NCI-H2107 (cell line): ENCODE measurements at places on chromosomes 11 and 22.

GRCh38 chr11:297051-297585 lies 2.2 kb downstream of the IFITM5 start:
- no peak for DNase-seq

DNA sequence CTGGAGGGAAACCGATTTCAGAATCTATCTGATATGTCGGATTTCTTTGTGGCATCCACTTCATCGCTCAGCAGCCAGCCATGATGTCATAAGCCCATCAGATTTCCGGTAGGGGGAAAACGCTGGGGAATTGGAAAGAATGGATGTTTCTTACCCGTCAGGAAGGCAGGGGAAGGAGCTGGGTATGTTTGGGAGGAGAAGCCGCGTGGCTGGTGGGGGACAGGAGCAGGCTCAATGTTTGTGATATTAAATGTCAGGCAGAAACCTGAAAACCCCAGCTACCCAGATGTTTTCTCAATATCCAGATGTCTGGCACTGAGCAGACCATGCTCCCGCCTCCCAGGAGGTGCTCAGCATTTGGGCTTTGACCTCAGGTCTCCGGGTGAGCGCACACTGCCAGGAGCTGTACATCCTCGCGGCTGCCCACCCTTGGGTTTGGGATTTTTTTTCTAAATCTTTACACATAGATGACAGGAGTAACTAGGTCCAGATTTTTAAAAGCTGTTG lies 67.5 kb downstream of the NFAM1 start:
- DNase-seq: no peak

- DNase-seq: no peak
These were observed 76.6 kb downstream of the USP35 start for GRCh38 chr11:78265326-78265725.

- DNase-seq: peak; percentile 29
These were observed 43.0 kb upstream of the ZBED5 start for GRCh38 chr11:10900681-10901415.

DNA sequence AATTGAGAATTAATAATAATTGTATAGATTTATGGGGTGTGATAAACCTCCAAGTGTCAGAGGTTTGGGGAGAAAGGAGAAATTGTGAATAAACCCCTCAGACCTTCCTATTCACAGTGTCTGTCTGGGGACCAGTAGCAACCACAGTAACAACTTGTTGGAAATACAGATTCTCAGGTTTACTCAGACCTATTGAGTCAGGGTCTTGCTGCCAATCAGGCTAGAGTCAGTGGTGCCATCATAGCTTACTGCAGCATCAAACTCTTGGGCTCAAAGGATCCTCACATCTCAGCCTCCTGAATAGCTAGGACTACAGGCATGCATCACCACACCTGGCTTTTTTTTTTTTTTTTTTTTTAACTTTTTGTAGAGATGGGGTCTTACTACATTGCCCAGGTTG lies 17.3 kb downstream of the SLC3A2 start:
- no peak for DNase-seq

DNA sequence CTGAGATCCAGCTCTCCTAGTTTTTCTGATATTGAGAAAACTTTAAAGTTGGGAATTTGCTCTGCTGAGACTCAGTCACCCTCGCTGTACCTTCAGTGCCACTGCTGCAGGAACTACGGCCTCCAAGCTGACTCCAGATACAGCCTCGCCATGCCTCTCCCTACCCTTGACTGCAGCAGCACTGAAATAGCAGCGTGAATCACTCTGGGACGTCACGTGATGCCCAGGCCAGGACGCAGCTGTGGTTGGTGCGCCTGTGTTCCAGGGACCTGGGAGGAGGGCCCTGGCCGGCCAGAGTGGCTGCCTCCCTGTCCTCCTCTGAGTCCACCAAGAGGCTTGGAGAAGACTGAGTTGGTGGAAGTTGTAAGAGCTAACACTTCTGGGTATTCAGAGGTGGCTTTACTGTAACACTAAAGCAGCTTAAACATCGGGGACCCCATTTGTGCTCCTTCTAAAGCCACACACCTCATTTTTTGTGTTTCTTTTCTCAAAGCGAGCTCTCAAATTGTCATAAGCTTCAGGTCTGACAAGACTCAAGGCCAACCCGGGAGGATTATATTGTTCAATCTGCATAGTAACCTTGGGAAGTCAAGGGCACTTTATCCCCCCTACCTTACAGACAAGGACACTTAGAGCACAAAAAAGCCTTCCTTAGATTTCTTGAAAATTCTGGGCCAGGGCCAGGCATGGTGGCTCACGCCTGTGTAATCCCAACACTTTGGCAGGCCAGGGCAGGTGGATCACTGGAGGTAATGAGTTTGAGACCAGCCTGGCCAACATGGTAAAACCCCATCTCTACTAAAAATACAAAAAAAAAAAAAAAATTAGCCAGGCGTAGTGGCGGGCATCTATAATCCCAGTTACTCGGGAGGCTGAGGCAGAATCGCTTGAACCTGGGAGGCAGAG lies 4.2 kb upstream of the STIP1 start:
- DNase-seq: peak; percentile 54

DNA sequence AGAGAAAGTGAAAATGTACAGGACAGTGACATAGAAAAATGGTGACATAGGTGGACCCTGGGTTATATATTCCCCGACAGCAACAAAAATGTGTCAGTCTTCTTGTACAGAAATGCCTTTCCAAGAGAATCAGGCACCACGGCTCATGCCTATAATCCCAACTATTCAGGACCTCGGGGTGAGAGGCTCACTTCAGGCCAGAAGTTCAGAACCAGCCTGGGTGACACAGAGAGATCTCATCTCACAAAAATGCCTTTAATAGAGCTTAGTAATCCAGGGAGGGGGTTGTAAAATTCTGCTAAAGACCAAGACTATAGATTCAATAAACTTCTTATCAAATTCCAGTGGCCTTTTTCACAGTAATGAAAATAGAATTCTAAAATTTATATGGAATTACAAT lies 10.7 kb downstream of the ZNF195 start:
- no peak for DNase-seq

GRCh38 chr22:26798462-26799065 lies 141.2 kb downstream of the MIAT start:
- DNase-seq: no peak

GRCh38 chr22:37119872-37120271 lies 10.4 kb upstream of the TMPRSS6 start:
- DNase-seq: no peak

- no peak for DNase-seq
These were observed 12.4 kb upstream of the TIMP3 start for GRCh38 chr22:32788904-32789624.

- no peak for DNase-seq
These were observed 72.4 kb upstream of the BIRC3 start for GRCh38 chr11:102244681-102245409.

DNA sequence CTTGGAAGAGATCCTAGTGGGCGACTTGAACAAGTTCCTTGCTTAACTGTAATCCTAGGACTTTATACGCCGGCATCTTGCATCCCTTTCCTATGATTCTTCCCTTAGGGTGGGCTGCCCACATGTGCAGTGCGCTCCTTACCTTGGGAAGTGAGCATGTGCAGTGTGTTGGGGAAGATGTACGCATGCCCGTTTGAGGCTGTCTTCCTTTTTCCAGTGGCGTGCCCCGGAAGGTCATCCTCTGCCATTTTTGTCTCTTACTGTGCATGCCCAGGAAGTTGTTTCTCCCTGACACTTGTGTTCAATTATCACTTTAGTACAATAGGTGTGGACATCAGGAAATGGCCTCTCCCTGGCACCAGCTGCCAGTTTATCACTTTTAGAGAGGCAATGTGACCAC lies 936.5 kb downstream of the TBC1D22A start:
- no peak for DNase-seq

DNA sequence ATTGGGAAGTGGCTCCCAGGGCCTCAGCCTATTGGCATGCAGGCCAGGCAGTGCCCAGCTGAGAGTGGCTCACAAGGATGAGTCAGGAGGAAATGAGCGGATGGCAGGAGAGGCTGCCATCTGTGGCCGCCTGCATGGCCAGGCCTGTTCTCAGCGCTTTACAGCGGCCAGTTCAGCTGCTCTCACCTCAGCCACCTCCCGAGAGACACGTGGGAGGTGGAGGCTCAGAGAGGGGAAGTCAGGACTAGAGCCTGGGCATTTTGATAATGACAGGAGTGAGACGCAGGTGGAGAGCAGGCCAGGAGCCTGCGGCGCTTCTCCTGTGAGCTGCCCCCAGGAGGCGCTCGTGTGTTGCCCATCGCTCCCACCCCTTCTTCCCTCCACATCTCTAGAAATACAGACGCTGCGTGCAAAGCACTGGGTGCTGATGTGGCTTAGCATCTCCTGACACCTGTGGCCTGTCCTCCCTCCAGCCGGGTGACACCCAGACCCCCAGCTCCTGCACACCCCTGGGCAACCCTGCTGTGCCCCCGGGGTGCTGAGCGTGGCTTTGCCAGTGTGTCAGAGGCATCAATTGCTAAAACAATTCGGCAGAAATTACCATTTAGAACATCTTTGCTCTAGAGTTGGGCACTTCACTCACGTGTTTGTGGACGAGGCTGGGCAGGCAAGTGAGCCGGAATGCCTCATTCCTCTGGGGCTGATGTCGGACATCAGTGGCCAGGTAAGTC lies 21.4 kb upstream of the PANX2 start:
- DNase-seq: no peak

DNA sequence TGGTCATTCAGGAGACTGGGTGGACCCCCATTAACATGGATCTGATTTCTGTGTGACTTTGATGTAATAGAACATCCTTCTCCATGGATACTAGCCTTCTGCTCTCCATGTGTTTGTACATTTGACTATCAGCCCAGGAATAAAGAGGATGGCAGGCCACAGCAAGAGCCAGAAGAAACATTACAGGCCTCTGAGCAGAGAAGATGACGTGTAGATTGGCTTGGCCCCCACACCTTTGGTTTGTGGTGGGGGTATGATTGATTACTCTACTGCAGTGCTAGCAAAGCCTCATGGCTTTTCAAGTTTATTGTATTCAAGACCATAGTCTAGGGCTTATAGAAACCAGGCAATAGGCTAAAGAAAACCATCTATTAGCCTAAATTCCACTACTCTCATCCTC lies 77.0 kb downstream of the GRAMD1B start:
- DNase-seq: no peak

GRCh38 chr11:92850296-92850826 lies 119.1 kb upstream of the MTNR1B start:
- DNase-seq: no peak

DNA sequence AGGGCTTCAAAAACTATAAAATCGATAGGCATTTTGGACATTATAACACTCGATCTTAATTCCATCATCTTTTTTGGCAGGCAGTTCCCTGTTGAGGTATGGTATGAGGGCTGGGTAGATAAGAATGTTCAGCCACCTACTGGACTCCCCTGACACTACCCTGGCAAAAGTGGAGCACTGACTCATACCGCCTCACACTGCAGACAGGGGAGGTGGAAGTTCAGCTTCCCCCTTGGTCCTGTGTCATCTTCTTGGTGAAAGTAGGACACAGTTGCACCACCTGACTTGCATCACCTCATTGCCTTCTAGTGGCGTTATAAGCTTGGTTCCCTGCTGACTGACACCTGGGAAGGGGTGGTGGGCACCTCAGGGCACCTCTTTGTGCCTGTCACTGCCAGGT lies 30.4 kb downstream of the PAAF1 start:
- DNase-seq: no peak

DNA sequence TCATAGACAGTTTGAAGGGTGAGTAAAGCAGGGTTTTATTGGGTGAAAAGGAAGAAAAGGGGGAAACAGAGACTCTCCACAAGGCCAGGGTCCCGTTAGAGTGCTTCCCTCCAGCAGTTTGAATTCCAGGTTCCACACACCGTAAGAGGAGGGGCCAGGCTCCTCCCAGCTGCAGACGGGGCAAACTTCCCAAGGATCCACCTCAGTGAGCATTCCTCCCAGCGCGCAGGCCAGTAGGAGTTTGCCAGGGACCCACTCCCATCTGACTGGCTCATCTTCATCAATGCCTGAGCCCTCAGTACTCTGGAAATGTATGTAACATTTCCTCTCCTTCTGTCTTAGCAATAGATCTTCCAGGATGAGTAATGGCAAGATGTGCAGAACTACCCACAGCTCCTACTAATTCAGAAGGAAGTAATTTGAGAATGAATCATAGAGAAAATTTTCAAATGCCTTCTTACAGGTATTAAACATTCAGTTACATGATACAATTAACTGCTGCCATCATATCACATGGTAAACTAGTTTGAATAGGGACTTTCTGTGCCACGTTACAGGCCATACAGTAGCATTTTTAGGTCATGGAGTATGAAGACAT lies 34.0 kb upstream of the TRPC6 start:
- DNase-seq: no peak

GRCh38 chr22:19325296-19325948 lies 33.9 kb upstream of the CLTCL1 start:
- no peak for DNase-seq

DNA sequence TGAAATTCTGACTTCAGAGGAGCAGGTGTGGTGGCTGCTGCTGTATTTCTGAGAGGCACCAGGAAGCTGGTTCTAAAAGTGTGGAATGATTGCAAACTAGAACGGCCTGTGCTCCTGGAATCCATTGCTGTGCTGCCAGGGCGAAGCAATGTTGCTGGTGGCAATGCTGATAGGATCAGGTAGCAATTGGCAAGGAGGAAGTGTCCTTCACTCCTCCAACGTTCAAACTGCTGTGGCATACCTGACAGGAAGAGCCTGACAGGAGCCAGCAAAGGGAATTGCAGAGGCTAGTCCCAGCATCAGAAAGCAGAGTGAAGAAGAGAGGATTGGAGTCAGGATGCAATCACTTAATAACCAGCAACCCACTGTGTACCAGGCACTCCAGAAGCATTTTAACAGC lies 118.2 kb downstream of the FAR1 start:
- no peak for DNase-seq

DNA sequence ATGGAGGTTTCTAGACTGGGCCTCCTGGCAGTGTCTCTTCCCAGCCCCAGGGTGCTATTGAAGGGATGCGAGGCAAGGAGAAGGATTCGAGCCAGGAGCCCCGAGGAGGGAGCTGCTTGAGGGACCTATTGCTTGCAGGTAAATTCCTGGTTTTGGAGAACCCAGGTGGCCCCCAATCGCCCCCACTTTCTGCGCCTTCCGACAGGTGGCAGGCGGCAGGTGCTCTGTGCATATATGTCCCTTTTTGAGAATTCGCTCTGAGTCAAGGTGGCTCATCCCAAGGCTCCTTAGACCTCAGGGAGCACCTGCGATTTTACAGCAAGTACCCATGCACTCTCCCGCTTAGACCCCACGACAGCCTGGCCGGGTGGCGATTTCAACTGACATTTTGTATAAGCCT lies 40.3 kb upstream of the SHISAL1 start:
- DNase-seq: no peak

DNA sequence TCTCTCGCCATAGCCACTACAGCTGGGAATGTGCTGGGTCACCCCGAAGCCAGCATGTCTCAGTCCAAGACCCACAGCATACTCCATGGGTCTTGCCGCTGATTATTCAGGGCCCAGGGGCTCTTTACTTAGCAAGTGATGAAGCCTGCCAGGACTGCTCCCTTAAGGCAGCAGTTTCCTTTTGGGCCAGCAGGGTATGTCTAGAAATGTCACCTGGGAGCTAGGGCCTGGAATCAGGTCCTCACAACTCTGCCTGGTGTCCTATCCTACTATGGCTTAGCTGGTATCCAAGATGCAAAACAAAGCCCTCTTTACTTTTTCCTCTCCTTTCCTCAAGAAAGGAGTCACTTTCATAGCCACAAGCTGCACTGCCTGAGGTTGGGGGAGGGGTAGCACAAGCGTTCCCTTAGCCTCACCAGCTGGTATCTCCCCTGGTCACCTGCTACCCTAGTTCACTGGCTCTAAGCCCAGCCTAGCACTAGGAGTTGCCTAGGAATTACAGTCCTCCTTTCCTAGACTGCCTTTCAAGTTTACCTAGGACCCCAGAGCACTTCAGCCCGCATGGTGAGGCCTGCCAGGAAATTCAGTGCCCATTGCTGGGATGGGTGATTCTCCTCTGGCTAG lies 22.6 kb upstream of the NCR3LG1 start:
- DNase-seq: no peak
